ENCODE measurements at places on chromosomes 1 and 21.

DNA sequence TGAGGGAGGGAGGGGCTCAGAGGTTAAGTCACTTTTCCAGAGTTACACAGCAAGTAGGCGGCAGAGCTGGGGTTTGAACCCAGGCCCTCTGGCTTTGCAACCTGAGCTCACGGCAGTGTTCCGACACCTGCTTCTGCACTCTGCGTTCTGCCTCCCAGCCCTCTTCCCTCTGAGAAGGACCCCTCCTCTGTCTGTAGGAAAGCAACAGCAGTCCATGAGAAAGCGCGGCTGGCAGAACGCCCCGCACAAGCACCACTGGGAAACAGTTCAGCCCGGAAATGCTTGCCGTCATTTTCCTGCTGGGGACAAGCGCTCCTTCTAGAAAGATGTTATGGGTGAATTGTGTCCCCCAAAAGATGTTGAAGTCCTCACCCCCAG, 241.1 kb downstream of the NPHP4 start:
- DNase-seq = no peak

- no peak for DNase-seq
These were observed 36.2 kb downstream of the SGIP1 start for GRCh38 chr1:66570196-66570595.

- no peak for DNase-seq
These were observed at the start of gene PROK1 for GRCh38 chr1:110450929-110451328. TSS of gene PROK1 (plus strand) at chr1:110451149. CDS start at chr1:110451217, 68 bp downstream.

DNA sequence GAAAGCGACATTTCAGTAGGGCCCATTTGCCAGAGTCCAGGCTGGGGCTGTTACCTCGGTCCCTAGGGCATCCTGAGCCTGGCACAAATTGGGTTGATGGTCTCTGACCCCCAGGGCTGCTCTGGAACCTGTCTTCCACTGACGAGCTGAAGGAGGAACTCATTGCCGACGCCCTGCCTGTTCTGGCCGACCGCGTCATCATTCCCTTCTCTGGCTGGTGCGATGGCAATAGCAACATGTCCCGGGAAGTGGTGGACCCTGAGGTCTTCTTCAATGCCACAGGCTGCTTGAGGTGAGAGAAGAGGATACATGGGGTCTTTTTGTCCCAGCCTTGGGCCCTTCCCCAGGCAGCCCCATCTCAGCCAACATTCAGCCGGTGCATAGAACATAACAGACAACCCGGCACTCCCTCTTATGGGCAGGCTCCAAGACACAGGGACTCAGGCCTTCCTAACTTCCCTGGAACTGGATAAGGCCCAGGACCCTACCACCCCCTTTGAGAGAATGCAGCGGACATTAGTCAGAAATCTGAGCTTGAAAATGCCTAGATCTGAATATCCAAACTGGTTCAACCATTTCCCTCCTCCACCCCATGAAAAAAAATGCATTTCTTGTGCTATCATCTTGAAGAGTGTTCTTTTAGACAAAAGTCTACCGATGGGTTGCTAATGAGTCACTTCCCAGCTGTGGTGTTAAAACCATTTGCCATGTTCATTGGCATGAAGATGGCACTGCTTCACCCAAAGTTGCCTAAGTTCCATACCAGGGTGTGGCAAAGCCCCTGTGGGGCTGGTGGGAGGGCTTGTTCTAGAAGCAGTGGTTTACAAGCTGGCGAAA, 35.4 kb downstream of the PKP1 start:
- no peak for DNase-seq

- no peak for DNase-seq
These were observed 25.7 kb downstream of the COA6 start for GRCh38 chr1:234398849-234399381.

DNA sequence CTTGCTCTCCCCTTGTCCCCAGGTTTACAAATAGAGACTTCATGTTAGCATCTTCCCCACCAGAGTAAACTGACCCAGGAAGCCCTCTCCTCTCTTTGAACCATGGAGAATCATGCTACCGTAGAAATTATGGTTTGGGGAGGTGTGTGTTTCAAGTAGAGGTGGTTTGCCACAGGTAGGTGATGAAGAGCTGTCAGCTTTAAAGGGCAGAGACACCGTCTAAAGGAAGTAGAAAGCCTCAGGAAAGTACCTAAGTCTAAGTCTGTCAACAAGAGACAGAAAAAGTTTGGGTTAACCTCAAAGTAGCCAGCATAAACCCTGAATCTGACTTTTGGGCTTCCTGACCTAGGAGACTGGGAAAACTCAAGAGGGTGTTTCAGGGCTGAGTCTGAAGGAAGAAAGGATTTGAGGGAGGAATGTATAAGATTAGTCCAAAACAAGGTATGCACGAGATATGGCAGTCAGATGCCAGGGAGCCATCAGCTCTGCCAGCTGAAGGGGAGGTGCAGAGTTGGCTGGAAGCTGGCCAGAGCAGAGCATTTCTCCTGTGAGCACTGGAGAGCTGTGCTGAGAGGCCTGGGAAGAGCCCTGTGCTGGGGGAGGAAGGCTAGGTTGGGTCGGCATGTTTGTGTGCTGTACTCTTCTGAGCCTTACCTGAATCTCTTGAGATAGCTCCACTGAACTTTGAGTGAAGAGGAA, 14.3 kb downstream of the ADAMTSL4 start:
- DNase-seq = peak; percentile 83

- peak; percentile 60 for DNase-seq
These were observed 13.5 kb downstream of the ADAMTSL4 start for GRCh38 chr1:150562446-150563339.

DNA sequence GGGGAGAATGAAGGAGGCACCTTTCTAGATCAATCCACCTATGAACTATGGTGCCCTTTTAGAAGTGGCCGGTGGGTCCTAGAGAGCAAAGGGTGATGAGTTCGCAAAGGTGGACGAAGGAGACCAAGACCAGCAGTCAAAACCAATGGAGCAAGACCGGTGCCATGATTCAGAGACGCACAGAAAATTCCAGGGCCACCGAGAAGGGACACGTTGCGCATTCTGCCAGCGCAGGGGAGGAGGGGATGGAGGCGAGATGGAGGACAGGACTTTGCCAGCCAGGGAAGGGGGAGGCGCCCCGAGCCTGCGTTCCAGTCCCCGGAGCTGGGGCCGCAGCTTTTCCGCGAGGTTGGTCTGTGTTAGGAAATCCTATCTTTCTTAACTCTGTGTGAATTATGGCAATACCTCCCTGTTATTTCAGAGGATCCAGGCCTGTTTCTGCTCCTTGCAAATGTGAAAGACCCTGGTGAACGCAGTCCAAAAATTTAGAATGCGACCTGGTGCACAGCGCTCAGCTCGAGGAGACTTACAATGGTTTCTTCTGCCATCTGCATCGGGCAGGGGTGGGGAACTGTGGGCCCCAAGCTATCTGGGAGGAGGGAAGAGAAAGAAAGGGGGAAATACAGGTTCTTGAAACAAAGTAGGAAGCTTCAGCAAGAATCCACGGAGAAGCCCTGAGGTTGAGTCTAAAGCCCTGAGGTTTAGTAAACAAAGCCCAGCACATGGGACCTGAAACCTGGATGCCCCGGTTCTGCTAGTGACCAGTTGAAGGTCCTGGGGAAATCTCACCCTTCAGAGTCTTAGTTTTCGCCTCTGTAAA, 129.4 kb downstream of the MRPS6 start:
- DNase-seq = no peak

DNA sequence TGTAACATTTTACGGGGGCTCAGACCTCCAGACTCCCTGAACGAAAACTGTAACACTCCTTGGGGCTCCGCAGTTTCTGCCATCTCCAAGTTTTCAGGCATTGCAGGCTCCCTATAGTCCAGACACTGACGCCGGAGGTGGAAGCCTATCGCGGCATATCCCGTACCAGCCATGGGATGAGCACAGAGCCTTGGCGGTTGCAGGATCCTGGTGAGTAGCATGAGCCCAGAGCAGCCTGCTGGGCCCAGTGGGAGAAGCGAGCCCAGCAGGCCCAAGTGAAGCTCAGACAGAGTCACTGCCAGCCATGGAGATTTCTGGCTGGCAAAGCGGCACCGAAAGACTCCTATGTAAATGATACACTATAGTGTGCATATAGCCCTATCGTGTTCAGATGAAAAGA, 446.8 kb downstream of the COL11A1 start:
- no peak for DNase-seq

- no peak for DNase-seq
These were observed 500.4 kb downstream of the PTPRU start for GRCh38 chr1:29736582-29737188.

DNA sequence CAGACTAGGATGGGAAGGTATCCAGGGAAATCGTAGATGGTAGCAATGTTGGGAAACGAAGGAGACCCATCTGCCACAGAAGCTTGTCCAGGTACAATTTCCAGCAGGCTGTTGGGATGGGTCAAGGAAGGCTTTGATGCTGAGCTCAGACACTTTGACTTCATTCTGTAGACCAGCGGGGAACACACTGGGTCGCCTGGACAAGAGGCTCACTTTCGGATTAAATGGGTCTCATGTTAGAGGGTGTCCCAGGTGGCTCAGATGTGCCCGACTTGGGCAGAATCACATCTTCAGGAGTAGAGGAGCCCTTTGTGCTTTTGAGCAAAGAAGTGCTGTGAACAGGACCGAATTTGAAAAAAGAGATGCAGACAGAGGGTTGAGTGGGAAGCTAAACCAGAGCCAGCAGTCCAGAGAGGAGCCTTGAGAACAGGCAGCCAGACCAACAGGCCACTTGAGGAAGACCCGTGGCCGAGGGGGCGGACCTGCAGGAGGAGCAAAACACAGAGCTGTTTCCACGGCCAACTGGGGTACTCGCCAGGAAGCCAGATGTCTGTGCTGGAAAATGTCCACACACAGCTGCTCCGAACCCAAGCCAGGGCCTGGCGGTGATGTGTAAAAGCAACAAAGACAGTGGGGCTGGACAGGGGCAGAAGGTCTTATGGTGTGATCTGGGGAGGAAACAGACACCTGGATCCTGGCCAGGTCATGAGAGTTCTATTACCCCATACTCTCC, 146.9 kb downstream of the AJAP1 start:
- DNase-seq = no peak

Data from central memory CD4-positive, alpha-beta T cell (primary cell).